ENCODE measurements at places on chromosomes 7 and 10. TPM values are rescaled to one million over a fixed set of nuclear protein-coding genes. Genes with fewer than 3 reads are reported as not detected.

TBC1D12 gene
- 5.1 TPM for total RNA-seq

FAM25A gene
- total RNA-seq: not detected

FAM180A gene
- total RNA-seq: not detected

ACBD5 gene
- 29.8 TPM for total RNA-seq

DNA2 gene
- total RNA-seq: 9.7 TPM

CPVL gene
- 0.34 TPM for total RNA-seq

ZSCAN25 gene
- 8.3 TPM for total RNA-seq

ZNF804B gene
- not detected for total RNA-seq

CYP26C1 gene
- not detected for total RNA-seq

HIPK2 gene
- 27.0 TPM for total RNA-seq

THSD7A gene
- total RNA-seq: 1.5 TPM

RSPH10B gene
- 0.04 TPM for total RNA-seq

PON2 gene
- total RNA-seq: 341 TPM

BUD23 gene
- 126 TPM for total RNA-seq

PHKG1 gene
- 0.31 TPM for total RNA-seq

CFAP43 gene
- total RNA-seq: 0.17 TPM

KCND2 gene
- total RNA-seq: not detected

SPDYE8 gene
- not detected for total RNA-seq

FBXO24 gene
- total RNA-seq: 0.15 TPM

FIGNL1 gene
- total RNA-seq: 17.8 TPM

LLCFC1 gene
- total RNA-seq: not detected
